ENCODE measurements at places on chromosomes 2 and 18.

DNA sequence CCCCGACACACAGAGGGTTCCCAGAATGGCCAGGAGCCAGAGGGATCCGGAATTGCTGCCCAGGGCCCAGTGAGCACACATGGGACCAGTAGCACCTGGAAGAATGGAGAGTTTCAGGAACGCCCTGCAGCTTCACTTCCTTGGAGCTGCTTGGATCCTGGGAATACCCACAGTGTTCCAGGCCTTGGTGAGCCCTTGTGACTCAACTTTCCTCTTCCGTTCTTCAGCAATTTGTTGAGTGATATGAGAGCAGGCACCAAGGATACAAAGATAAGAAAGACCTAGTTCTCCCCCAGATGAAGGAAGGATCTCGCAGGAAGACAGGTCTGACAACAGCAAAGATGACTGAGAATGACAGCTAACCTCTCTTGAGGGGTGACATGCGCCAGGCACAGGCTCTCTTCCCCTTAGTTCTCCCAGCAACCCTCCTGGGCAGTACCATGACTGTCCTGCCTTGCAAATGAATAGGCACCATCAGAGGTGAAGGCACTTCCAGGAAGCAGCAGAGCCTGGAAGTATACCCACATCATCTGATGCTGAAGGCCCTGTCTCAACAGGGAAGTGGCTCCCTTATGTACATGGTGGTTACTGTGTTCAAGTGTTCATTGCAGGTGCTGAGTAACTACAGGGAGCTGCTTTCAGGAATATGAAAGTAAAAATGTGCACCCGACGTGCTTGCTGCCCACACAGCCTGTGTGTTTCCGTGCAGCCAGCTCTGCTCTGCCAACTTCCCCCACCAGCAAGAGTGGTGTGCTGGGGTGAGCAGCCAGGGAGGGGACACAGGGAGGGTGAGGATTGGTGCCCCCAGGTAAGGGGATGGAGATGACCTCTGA lies 116.2 kb downstream of the STPG4 start:
- no peak for DNase-seq

DNA sequence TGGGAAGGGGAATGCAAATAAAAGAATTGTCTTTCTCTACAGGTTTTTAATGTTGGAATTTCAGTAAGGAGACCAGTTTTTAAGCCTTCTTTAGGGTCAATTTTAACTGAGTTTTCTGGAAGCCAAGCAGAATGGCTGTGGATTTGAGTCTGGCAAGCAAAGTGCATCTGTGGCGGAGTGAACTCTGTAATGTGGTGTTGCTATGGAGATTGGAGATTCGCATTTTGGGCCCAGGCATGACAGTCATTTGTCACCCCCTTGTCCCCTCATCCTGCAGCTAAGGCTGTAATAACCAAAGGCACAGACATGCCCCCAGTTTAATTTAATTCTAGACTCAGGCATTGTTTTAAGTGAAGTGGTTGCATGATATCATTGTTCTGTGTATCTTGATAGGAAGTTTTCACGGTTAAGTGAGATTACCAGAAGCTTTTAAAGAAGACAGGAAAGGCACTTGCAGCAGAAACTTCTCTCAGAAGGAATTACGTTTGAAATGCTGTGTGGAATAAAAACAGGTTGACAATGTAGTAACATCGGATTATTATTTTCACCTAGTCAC lies 30.6 kb downstream of the ARMC9 start:
- no peak for DNase-seq

DNA sequence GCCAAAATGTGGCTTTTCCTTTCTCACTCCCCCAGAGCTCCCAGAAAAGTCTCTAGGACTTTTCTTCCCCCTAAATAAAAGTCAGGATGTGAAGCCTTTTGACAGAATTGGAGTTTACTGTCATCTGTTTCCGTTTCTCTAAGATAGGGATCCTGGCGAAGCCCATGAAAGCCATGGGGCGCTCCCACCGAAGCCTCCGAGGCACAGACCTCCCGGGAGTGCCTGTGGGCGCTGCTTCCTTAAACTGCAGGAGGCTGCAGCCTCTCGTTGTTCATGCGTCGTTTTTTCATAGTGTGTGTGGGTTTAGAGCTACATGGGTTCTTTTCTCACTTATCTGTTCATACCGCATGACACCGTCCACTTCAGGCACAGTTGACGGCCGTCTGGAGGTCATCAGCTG lies 56.8 kb downstream of the ASAP2 start:
- no peak for DNase-seq

DNA sequence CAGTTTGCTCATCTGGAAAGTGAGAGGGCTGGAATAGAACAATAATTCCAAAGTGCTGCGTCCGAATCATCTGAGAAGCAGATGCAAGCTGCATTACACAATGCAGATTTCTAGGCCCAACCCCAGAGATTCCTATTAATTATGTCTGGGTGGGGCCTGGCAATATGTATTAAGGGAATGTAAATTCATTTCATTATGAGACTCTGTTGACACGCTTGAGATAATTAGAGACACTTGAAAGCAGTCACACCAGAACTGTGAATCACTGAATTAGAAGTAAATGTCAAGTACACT lies 54.7 kb upstream of the HK2 start:
- DNase-seq, result no peak

GRCh38 chr2:230077851-230078547 lies 9.3 kb upstream of the SLC16A14 start:
- DNase-seq, result no peak

DNA sequence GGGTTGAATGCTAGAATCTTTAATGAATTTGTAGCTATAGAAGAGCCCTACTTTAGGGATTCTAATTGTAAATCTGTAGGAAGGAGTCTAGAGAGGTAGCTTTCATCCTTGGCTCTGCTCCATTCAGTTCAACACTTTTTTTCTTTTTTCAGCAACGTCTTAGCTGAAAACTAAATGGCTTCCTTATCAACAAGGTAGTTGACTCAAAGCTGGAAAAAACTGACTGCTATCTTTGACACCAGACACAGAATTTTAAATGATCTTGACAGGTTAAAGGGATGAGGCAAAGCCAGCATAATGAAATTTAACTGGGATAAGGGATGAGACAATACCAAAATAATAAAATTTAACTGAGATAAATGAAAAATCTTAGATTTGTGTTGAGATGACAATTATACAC lies 54.9 kb downstream of the TMEFF2 start:
- DNase-seq, result no peak

DNA sequence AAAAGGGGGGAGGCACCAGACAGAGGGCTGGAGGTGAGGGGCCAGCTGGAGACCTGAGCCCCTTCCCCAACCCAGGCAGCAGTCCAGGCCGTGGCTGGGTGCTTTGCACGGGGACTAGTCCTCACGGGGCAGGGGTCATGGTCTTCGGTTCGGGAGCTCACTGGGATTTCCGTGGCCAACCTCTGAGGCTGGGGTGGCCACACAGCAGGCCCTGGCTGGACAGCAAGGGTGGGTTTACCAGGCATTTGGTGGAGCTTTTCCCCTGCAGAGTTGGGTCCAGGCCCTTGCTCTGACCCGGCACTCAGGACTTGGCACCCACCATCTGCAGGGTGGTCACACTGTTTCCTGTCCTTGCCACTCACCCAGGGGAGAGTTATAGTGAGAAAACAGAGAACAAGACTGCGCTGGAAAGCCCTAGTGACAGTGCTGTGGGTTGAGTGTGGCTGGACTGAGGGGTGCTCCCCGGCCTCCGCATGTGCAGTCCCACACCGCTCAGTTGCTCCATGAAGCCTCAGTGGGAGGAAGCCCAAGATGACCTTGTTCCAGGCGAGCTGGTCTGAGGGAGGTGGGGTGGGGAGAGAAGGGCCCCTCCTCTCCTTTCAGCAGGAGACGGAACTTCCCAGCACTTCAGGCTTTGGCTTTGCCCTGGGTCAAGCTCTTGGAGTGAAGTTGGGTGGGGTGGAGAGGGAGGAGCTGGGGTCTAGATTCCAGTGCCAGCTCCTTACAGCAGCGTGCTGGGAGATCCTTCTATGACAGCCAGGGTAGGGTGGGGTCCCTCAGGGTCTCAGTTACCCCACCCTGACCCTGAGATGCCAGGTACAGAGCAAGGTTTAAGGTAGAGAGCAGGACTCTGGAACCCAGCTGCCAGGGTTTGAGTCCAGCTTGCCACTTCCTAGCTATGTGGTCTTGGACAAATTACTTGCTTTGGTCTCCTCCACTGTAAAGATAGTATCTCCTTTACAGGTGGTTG lies 219.8 kb downstream of the DYSF start:
- DNase-seq, result no peak

GRCh38 chr2:148552675-148553331 lies 91.7 kb upstream of the EPC2 start:
- no peak for DNase-seq

- DNase-seq, result no peak
Measured at GRCh38 chr2:144159240-144159639, 360.7 kb downstream of the ZEB2 start.

- DNase-seq, result peak; percentile 75
Measured at GRCh38 chr2:74566754-74567085, 12.2 kb downstream of the DOK1 start.
